ENCODE measurements at places on chromosomes 16 and 17.

DNA sequence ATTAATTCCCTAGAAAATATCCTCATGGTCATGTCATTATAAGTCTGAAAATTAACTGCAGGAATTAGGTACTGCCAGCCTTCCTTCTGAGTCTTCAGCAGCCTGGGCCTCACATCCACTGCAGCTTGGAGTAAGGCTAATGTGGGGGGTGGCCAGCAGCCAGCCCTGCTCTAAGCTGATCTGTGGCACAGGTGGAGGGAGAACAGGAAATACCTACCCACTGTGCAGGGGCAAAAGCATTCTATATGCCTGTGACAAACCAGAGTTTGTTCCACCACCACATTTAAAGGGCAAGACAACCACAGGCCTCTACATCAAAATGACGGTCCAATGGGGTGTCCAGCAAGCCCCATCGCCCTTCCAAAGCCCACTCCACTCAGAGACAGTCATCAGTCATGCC is 9.4 kb downstream of the NPRL3 start:
- DNase-seq = no peak

DNA sequence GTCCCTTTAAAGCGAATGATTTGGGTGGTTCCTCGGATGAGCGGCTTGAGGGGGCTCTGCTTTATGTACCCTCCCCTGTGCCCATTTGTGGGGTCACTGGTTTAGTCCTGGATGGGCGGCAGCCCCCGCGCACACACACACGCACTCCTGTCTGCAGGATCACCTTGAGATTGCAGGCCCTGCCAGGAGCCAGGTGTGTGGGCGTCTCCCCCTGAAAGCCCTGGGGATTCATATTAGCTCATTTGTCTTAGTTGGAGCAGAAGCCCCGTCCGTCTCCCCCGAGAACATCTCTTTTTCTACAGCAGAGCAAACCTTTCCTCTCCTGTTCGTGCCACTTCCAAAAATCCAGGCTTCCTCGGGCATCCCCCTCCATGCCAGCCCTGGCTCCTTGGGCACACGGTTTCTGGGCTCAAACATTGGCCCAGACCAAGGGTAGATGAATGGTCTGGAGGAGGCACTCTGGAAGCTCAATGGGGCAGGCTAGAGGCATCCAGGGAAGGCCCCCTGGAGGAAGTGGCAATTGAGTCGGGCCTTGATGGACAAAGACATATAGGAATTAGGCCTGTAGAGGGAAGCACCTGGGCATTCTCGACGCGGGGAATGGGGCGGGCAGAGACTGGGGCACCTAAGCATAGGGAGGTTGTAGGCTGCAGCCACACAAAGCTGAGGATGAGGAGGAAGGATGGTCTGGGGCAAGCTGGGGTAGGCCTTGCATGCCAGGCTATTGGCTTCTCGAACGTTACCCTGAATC is 218.5 kb upstream of the GSE1 start:
- DNase-seq = no peak

GRCh38 chr17:1241929-1242328 is 28.3 kb upstream of the BHLHA9 start:
- no peak for DNase-seq

- DNase-seq = no peak
These were observed 1149.1 kb upstream of the CDH8 start for GRCh38 chr16:63185235-63185780.

GRCh38 chr17:38867179-38867967 is 2.5 kb upstream of the LASP1 start:
- DNase-seq = peak; percentile 76

GRCh38 chr17:47695429-47696376 is 1.7 kb downstream of the TBKBP1 start:
- no peak for DNase-seq

- DNase-seq = no peak
These were observed 115.4 kb downstream of the AXIN2 start for GRCh38 chr17:65446043-65446442.

- DNase-seq = no peak
These were observed 1.2 kb upstream of the GPT2 start for GRCh38 chr16:46882940-46883307.

DNA sequence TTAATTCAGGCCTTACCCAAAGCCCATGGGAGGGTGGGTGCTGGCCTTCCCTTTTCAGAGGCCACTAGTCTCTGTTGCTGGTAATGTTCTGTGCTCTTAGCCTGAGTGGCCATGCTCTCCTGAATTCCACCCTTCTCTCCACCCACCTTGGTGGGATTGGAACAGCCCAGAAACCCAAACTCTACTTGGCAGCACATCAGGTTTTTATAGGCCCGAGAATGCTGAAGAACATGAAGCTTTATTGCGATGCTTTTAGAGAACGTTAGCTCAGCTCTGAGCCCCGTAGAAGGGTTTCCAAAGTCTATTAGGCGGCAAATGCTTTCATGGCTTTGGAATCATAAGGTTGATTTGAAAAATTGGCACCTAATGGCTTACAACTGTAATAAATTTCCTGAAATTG is 209.3 kb downstream of the MSI2 start:
- no peak for DNase-seq

Measured in Caki2 (cell line).